ENCODE measurements at places on chromosomes 2 and 18.

- DNase-seq = no peak
Observed at GRCh38 chr2:128735296-128735960, 416.8 kb upstream of the HS6ST1 start.

GRCh38 chr18:59612381-59612780 is 84.8 kb downstream of the CCBE1 start:
- no peak for DNase-seq

DNA sequence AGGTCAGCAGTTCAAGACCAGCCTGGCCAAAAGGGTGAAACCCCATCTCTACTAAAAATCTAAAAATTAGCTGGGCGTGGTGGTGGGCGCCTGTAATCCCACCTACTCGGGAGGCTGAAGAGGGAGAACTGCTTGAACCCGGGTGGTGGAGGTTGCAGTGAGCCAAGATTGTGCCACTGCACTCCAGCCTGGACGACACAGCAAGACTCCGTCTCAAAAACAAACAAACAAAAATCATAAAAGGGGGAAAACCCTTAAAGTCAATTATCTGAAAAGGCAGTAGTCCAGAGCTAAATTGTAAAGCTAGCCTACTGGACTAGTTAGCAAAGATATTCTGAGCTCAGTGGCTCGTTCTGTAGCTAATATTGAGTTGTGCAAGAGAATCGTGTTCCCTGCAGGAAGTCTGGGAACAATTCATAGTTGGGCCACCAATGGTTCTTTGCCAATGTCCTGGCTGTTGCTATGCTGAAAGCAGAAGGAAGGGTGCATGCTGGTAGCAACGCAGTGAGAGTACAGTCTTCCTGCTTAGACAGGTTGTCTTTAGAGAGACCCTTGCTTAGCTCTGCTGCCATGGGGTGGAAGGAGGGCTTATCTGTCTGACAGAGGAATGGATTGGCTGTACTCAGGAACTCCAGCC is 4.3 kb downstream of the TGOLN2 start:
- DNase-seq = no peak

GRCh38 chr2:10608273-10608672 is 81.5 kb downstream of the NOL10 start:
- DNase-seq = no peak

- DNase-seq = no peak
Observed at GRCh38 chr2:8677646-8678592, 3.9 kb upstream of the ID2 start.

DNA sequence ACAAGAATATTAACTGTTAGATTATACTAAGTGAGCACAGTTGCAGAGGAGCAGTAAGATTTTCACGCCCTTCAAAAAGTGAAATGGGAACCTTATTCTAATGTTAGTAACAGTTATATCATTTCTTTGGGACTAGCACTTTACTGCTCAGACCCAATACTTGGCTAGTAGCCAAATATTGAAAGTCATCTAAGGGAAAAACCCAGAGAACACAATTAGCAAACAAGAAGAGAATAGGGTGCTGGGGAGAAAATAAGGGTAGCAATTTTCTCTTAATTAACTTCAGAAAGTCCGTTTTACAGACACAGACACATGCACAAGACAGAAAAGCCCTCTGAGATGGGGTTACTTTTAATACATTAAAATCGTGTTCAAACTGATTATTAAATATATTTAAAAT is 71.8 kb downstream of the ID2 start:
- no peak for DNase-seq

DNA sequence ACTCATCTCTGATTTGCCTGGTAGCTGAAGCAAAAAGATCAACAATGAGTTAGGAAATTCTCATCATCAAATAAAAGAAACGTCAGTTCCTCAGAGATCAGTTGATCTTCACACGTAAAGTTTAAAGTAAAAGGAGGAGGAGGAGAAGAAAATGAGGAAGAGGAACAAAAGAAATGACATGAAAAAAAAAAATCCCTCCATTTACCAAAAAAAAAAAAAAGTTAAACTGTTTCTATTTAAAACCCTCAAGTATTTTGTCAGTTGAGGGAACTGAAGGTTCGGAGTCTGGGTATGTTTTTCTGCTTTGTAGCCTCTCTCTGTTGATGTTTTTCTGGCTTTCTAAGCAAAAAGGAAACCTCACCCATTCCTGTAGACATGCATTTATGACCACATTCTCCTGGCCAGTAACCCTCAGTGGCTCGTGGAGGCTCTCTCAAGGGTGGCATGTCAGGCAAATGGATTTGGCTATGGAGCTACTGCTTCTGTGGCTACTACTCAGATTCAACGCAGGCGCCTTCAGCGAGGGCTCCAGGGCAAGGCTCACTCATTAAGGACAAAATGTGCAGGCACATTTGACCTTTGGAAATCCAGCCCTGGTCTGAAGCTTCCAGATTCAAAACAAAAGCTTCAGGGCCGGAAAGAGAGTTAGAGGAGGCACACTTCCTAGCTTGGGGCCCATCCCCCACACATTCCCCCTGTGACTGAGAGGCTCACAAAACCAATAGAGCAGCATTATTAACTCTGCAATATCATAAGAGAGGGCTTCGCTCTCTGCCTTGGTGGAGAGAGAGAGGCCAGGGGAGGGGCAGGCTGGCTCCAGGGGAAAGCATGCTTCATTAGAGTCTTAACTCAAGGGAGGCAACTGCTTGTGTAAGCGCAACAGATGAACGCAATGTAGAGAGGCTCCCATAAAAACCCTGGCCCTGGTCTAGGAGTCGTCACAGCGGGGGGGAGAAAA is 22.3 kb downstream of the KLF7 start:
- peak; percentile 36 for DNase-seq

DNA sequence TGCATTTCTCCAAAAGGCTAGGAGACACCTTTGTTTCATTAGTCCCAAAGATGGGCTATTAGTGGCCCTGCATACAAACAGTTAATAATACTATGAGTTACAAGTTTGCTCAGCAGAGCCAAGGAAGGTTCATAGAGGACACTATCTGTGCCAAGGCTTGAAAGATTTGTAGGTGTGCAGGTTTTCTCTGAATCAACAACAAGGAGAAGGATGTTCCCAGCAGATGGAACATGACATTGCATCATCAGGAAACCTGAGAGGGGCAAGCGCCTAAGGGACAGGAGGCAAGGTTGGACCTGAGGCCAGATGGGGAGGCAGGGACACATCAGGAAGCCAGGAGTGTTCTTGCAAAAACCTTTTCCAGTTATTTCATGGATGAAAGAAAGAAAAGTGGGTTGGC is 35.4 kb upstream of the STK17B start:
- DNase-seq = no peak

DNA sequence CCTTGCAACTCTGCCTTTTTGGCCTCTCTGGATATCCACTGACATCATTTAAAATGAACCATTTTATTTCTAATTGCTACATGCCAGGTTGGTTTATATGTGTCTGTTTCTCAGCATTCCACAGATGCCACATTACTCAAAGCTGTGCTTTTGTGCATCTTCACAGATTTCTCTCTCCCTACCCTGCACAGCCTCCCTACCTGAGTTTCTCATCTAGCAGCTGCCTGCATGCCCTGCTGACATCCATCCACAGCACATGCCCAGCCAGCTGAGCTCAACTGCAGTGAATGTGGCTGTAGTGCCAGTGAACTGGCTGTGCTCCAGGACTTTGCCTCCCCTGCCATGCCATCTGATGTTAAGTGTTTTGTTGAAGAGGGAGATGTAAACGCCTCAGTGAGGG is 44.5 kb downstream of the PKP4 start:
- no peak for DNase-seq

GRCh38 chr2:169315357-169315756 is 47.0 kb downstream of the LRP2 start:
- no peak for DNase-seq

DNA sequence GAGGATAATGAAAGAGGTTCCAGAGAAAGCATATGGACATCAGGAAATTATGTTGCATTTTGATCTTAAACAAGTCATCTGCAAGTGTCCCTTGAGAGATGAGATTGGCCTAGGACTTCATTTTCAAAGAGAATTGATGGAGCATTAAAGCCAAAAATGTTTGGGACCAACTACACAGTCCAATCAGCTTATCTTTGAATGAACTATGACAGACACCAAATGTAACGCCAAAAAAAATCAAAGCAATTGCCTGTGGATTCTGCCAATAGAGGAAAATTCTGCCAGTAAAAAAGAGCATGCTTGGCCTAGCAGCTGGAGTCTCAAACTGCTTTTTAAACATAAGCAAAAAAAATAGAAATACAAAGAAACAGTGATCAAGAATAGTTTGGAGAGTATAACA is 594.5 kb upstream of the CHAC2 start:
- no peak for DNase-seq

- DNase-seq = no peak
Observed at GRCh38 chr18:76979906-76980305, 152.7 kb downstream of the MBP start.

- no peak for DNase-seq
Observed at GRCh38 chr2:54635554-54636152, 87.8 kb upstream of the EML6 start.

DNA sequence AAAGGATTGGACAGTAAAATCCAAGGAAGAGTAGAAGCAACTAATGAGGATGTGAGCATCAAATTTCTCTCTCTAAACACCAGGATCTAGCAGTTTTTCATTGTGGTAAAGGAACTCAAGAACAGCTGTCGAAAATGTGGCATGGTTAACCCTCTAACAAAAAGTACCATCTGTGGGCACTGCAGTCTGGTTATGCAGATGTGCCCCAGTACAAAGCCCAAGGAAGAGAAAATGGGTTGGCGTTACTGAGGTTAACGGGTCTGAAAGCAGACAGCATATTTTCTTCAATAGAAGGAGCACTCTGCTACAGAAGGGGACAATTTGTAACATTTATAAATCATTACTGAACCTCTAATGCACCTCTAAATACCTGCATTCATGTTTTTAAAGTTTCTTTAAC is 253.0 kb upstream of the HNRNPA3 start:
- DNase-seq = no peak

DNA sequence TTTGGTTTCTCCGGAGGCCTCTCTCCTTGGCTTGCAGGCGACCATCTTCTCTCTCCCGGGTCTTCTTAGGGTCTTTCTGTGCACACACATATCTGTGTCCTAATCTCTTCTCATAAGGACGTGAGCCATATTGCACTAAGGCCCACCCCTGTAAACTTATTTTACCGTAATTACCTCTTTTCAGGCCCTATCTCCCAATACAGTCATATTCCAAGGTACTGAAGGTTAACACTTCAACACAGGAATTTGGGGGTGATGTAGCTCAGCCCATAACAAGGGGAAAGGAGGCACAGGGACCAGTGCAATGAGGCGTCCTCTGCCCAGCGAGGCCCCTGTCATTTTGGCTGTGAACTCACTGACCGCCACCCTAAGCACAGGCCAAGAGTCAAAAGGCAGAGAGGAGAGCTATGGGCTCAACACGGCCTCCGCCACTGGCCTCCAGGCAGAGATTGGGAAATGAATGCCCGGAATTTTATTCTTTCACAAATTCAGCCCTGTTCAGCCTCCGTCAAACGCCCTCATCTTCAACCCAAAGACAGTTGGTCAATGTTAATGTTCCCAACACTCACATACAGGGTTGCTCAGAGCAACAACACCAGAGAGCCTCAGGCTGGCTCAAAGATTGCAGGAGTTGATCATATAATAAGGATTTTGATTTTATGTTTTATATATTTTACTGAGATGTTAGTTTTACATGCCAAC is 15.9 kb upstream of the NMUR1 start:
- DNase-seq = no peak

DNA sequence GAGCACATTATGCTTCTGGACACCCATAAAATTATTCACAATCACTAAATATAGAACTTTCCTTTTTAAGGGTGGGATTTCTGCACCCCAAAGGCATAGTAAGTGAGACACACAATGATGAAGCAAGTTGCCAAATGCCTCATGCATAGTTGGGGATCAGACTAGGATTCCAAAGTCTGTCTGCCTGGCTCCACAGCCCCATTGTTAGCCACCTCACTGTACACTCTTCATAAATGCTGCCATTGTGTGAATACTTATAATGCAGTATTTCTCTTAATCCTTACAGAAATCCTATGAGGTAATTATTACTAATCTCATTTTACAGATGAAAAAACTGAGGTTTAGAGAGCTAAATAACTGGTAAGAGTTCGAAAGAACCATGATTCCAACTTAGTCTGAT is 738.6 kb downstream of the ERBB4 start:
- DNase-seq = no peak

DNA sequence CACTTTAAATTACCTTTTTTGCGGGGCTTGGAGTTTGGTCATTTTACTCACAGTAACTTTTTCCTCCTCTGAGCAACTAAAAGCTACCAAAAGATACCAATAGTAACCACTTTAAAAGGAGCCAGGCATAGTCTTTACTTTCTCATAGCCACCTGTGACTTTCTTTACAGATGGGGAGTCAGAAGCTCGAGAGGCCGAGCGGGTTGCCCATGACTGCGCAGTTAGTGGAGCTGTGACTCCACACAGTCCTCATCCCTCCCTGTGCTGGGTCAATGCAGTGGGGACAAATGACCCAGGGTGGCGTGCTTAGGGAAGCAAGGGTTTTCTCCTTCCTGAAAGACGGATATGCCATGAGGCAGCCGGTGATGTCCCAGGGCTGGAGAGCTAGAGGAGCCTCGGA is 11.9 kb downstream of the LCT start:
- no peak for DNase-seq

DNA sequence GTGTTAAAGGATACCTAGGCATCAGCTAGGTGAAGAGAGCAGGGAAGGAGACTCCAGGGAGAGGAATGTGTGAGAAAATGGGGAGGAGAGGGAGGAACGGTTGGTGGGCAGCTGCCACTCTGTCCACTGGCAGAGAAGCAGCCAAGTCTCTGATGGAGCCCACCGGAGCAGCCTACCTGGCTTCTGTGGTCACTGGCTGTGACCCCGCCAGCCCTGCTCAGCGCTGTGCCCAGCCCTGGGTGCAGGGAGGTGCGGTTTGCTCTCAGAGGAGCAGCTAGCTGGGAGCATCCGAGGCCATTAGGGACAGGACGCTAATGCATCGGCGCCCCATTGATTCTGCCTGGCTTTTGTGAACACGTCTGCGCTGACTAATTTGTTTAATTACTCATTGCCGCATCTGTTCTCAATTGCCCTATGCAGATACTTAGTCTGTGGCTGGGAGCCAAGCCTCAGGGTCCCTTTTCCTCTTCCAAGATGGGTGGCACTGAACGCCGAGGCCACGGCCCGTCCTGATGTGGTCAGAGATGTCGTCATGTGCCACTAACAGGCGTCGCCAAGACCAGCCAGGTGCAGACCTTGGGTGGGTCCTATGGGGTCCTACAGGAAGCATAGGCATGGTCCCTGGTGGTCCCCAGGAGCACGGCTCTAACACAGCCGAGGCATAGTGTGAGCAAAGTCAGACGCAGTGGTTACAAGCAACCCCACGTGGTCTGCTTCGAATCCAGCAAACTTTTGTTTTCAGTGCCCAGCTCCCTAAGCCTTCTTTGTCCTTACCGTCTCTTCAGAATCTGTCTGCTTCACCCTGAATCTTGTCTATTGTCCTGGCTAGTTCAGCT is 82.0 kb downstream of the RRM2 start:
- no peak for DNase-seq

- no peak for DNase-seq
Observed at GRCh38 chr18:6249170-6249569, 165.5 kb downstream of the L3MBTL4 start.
